Fibroblast of lung (primary cell): ENCODE measurements at places on chromosomes 6 and 20. TPM values are rescaled to one million over a fixed set of nuclear protein-coding genes. Genes with fewer than 3 reads are reported as not detected.

PDYN gene
- not detected in 2 replicates for total RNA-seq

OPRM1 gene
- total RNA-seq, result not detected in 2 replicates

CCN5 gene
- 21.1 and 31.4 TPM in 2 replicates for total RNA-seq

TINAG gene
- total RNA-seq, result not detected in 2 replicates

FAM110A gene
- 1.3 and 1.8 TPM in 2 replicates for total RNA-seq

OR12D3 gene
- not detected in 2 replicates for total RNA-seq

NKX2-2 gene
- total RNA-seq, result not detected in 2 replicates

MLIP gene
- not detected in 2 replicates for total RNA-seq

HLA-DQB1 gene
- not detected in 2 replicates for total RNA-seq

CLPSL2 gene
- total RNA-seq, result not detected in 2 replicates

ABHD16B gene
- total RNA-seq, result not detected in 2 replicates

RAD21L1 gene
- 0.50 TPM in 1 of 2 replicates, not detected in the other for total RNA-seq

CFB gene
- total RNA-seq, result 62.9 and 87.1 TPM in 2 replicates

TAGAP gene
- total RNA-seq, result under 0.01 TPM in 1 of 2 replicates, not detected in the other

GPR31 gene
- not detected in 2 replicates for total RNA-seq

HSPA12B gene
- total RNA-seq, result 0.17 and 0.77 TPM in 2 replicates

SPO11 gene
- not detected in 2 replicates for total RNA-seq

NR2E1 gene
- total RNA-seq, result not detected in 2 replicates

LST1 gene
- not detected in 2 replicates for total RNA-seq

NINL gene
- 11.3 and 16.3 TPM in 2 replicates for total RNA-seq

AVP gene
- total RNA-seq, result not detected in 2 replicates

TGM2 gene
- total RNA-seq, result 58.6 and 103 TPM in 2 replicates

TMC2 gene
- under 0.01 TPM in 2 replicates for total RNA-seq

TXLNB gene
- 1.2 and 1.5 TPM in 2 replicates for total RNA-seq

TP53TG5 gene
- total RNA-seq, result under 0.01 TPM in 1 of 2 replicates, not detected in the other

SIRPB2 gene
- not detected in 2 replicates for total RNA-seq

PLCB4 gene
- 3.6 and 13.7 TPM in 2 replicates for total RNA-seq

CDC40 gene
- 20.3 and 22.1 TPM in 2 replicates for total RNA-seq

LINC00237 gene
- not detected in 2 replicates for total RNA-seq

CTAGE9 gene
- not detected in 2 replicates for total RNA-seq

MEI4 gene
- not detected in 2 replicates for total RNA-seq

FAM217A gene
- total RNA-seq, result not detected in 2 replicates

SLC22A1 gene
- total RNA-seq, result 0.26 and 0.50 TPM in 2 replicates

TMEM30A gene
- total RNA-seq, result 129 and 153 TPM in 2 replicates

PPP1R3G gene
- total RNA-seq, result 2.1 and 3.3 TPM in 2 replicates

GPX5 gene
- total RNA-seq, result not detected in 2 replicates

HEY2 gene
- not detected in 2 replicates for total RNA-seq

OR2J2 gene
- total RNA-seq, result not detected in 2 replicates

LRRN4 gene
- total RNA-seq, result under 0.01 TPM in 1 of 2 replicates, not detected in the other

KLC4 gene
- 19.0 and 22.5 TPM in 2 replicates for total RNA-seq

SEMG2 gene
- total RNA-seq, result not detected in 2 replicates

TGM3 gene
- under 0.01 TPM in 1 of 2 replicates, not detected in the other for total RNA-seq

CRIP3 gene
- 0.26 TPM in 1 of 2 replicates, not detected in the other for total RNA-seq

FAM209B gene
- total RNA-seq, result not detected in 2 replicates

MUC21 gene
- total RNA-seq, result not detected in 2 replicates

CFAP206 gene
- total RNA-seq, result under 0.01 and 0.26 TPM in 2 replicates

RPN2 gene
- total RNA-seq, result 139 and 262 TPM in 2 replicates

PDE7B gene
- total RNA-seq, result 21.5 and 22.1 TPM in 2 replicates

SLC2A10 gene
- 42.1 and 47.2 TPM in 2 replicates for total RNA-seq

MOG gene
- total RNA-seq, result not detected in 2 replicates
